Stimulated activated CD4-positive, alpha-beta T cell treated with anti-CD3 and anti-CD28 coated beads, Interleukin-1b, Interleukin-23, amount 100 ng/mL, for 1 hour (primary cell): ENCODE measurements at places on chromosomes 2 and 18.

GRCh38 chr2:167914969-167915368 lies 332.4 kb downstream of the STK39 start:
- no peak for DNase-seq

DNA sequence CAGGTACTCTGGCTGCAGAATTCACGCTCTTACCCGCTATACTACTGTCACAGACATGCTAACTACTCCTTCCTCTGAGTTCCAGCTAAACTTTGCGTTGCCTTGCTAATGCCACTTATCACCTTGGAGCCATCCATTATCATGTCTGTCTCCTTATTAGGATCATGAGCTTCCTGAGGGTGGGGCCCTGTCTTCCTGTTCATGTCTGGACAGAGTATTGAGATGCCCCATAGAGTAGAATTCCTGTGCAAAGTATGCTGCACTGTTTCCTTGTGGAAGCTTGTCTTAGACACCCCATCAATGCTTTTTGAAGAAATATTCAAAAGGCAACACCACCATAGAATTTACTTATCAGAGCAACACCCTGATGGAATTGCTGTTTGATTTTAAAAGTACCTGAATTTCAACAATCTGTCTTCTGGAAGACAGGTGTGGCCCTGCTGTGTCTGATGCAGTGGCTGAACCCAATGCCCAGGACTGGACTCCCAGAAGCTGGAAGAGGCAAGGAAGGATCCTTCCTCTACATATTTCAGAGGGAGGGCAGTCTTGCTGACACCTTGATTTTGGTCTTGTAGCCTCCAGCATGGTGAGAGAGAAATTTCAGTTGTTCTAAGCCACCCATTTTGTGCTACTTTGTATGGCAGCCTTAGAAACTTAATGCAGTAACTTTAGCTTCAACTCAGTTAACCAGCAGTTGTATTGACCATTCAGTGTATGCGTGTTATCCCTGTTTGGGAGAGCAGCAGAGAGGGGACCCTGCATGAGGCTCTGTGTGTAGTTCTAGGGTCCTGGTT lies 5.6 kb downstream of the LAMA3 start:
- DNase-seq = no peak

DNA sequence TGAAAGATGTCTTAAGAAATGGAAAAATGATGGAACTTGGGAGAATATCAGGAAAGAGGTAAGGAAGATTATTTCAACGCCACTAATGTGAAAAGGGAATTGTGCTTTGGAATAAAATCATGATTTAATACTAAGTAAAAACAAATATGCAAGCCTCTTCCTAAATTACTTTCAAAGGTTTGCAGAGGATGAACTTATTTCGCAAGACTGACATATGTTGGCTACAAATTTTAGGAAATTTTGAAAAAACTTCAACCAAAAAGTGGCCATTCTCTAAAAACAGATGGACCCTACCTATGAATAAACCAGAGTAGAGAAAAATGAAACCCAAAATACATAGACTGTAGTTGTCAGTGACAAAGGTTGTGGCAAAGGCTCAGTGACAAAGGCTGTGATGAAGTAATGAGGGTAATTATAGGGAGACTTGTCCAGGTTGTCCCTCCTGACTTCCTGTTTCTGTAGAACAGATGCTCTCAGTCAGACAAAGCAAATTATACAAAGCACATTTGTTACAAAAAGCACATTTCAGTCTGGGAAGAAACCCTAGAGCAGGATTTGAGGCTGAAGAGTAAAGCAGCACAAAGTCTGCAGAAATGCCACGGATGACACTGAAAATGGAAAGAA lies 39.5 kb downstream of the SFT2D3 start:
- DNase-seq = no peak

- DNase-seq = no peak
These were observed 6.9 kb upstream of the CCBE1 start for GRCh38 chr18:59704146-59704545.

DNA sequence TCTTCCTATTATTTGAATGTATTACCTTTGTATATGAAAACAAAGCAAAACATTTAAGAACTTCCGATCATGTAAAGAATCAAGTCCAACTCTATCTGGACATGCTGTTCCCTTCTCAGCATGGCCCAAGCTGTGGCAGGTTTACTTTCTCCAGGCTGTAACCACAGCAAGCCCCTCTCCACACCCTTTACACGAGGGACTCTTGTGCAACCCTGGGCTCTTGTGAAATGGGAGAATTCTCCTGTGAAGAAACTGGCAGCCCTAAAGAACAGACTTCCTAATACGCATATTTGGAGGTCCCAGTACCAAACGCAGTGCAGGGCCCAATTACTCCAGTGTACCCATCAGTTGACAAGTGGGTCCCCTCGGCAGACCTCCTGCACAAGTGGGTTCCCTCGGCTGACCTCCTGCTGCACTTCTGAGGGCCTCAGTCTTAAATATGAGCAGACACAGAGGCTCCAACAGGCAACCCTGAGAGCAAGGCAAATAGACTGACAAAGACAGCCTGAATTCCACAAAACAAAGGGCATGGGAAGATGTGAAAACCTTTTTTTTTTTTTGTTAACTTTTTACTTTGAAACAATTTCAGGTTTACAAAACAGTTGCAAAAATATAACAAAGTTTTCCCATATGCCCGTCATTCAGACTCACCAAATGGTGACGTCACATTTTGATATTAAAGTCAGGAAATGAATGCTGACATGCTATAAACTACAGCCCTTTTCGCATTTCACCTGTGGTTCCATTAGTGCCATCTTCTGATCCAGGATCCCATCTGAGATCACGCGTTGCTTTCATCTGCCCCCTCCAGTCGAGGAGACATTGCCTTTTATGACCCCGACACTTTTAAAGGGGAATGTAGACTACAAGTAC lies 78.2 kb downstream of the FBXO15 start:
- DNase-seq = no peak

DNA sequence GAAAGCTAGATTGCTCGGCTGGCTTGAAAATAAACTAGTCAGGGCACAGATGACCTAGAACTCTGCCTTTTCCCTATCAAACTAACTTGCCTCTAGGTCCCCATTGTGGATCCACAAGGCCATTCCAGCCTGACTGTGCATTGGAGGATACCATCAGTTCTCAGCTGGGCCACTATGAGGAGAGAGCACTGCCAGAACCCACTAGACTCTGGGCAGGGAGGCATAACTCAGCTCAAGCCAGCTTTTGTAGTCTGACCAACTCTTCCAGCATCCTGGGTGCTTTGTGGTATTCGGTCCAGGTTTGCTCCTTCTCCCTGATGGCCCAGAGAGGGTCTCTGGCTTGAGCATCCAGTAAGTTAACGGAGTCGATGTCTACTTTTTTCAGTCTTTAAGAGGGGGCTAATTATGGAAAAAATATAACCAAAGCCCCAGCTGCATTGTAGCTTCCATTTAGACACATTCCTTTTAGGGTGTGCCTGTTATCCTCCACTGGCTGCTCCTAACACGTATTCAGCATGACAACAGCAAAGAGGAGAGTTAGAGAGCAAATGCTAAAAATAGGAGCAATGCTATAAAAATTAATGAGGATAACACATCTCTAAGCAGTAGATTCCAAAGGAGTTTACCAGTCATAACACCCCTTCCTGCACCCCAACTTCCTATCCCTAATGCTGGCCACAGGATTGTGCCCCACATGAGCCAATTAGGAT lies 15.2 kb downstream of the GKN2 start:
- no peak for DNase-seq

DNA sequence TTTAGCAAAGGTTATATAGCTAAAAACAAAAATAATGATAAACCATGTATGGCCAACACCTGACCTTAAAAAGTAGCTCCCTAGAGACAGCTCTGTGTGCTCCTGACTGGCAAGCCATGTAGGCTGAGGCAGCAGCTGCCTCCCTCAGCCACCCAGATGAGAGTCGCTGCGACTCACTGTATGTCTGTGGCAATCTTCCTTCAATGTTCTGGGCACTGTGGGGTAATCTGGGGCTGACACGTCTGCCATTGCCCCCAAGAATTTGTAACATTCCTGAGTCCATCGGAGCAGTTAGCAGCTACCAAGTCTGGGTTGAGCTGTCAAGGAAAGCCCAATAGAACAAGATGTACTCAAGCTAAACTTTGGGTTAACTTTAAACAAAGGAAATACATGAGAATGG lies 106.4 kb upstream of the DAPL1 start:
- no peak for DNase-seq

- DNase-seq = no peak
These were observed 144.6 kb downstream of the TDRD15 start for GRCh38 chr2:21268197-21268877.

GRCh38 chr2:235666213-235666781 lies 172.5 kb downstream of the AGAP1 start:
- DNase-seq = no peak

DNA sequence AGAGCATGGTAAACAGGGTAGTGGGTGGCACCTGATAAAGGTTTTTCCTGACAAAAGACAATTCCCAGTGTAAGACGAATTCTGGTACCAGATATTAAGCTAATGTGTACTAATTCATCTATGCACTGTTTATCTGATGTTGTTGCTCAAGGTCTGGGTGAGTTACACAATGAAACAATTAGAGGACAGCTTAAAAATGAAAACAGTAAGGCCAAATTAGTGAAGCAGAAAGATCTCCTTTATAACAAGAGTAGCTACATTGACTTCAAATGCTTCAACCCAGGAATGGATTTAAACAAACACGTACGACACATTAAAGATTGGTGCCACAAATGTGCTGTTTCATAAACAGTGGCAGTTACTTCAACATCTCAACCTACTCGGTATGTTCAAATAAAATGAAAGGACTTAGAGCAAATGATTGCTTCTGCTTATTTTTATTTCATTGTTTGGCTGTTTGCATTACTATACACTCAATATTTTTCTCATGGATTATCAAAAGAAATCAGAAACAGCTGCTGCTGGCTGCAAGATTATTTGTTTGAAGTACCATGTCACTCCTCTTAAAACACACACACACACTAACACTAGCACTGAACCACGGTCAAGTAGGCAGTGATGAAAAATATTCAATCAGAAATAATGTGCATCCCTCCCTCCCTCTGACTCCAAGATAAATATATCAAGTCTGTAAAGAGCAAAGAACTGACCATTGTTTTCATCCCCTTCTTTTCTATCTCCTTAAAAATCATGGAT lies 94.4 kb upstream of the RND3 start:
- no peak for DNase-seq

- no peak for DNase-seq
These were observed 20.4 kb upstream of the PDCL3 start for GRCh38 chr2:100542418-100542817.

DNA sequence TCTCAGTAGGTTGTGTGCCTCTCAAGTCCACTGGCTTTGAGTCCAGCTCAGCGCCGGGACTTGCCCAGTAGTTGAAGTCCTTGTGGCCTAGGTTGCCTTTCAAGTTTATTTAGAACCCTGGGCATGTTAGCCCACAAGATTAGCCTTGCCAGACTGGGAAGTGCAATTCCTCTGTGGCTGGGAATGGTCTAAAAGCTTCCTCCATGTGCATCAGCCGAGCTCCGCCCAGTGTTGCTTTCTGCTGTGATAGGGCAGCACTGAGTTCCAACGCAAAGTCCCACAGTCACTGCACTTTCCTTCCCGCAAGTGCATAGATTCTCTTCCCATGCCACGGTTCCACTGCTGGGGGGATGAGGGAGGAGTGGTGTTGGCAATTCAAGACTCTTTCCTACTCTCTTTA lies 308.9 kb upstream of the THUMPD2 start:
- no peak for DNase-seq

- no peak for DNase-seq
These were observed 635 bp downstream of the SLC3A1 start for GRCh38 chr2:44275927-44276303.

GRCh38 chr18:38635709-38636430 lies 1070.3 kb upstream of the CELF4 start:
- no peak for DNase-seq

- no peak for DNase-seq
These were observed 776.2 kb downstream of the RNF144A start for GRCh38 chr2:7693246-7694075.

- DNase-seq = no peak
These were observed 21.1 kb downstream of the USP14 start for GRCh38 chr18:179499-179898.

DNA sequence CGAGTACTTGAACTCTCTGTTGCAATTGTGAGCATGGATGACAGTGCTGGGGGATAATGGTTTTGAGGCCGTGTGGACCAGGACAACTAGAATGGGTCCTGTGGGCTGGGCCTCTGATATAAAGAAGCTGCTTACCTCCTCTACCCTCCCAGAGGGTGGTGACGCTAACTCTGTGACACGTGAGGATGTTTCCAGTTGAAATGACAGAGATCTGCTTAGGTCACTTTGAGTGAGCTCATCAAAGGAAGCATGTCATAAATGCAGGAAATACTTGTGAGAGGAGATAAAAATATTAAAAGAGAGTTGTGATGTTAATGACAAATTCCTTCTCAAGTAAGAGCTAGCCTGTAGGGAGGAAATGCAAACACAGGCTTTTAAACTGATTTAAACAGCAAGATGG lies 16.4 kb downstream of the RMC1 start:
- DNase-seq = no peak

DNA sequence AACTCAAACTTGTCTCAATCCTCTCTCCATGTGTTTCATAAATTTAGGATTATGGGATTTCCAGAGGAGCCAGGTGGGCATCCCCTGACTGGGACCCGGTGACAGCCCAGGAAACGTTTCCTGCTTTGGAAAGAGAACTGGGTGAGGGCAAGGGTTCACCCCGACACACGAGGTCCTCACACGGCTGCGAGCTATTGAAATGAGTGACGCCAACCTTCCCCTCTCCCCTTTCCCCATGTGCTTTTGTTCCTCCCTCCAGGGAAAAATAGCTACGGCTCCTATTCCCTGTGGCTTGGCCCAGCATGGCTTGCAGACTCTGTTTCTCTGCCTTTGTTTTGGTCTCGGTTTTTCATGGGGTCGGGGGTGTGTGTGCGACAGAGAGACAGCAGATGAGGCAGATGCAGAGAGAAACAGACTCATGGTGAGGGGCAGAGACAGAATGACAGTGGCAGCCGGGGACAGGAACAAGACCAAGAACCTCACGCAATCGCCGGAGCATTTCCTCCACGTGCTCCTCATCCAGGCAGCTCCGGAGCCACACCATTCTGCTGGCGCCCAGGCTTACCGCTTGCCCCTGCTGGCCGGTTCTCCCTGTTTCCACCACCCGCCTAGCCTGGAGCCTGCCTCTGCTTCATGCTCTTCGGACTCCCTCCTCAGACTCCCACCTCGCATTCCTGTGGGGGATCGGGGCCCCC lies 238.5 kb downstream of the DYSF start:
- no peak for DNase-seq

DNA sequence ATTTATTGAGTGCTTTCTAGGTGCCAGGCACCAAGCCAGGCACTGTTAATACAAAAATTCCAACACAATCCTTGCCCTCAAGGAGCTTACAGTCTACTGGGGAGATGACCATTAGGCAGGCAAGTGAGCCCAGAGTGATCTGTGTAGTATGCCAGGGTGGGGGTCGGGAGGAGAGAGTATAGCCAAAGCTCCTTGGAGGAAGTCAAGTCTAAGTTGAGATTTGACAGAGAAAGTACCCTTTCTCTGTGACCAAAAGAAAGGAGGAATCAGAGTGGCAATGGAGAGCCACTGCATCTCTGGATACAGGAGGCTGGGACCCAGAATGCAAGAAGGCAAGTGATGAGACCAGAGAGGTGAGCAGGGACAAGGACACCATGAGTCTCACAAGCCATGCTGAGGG lies 7.5 kb downstream of the ANKRD53 start:
- no peak for DNase-seq
